ENCODE measurements at places on chromosomes 4 and X.
A peak's percentile ranks its signal among the peaks of the same experiment; 100 is the strongest.

DNA sequence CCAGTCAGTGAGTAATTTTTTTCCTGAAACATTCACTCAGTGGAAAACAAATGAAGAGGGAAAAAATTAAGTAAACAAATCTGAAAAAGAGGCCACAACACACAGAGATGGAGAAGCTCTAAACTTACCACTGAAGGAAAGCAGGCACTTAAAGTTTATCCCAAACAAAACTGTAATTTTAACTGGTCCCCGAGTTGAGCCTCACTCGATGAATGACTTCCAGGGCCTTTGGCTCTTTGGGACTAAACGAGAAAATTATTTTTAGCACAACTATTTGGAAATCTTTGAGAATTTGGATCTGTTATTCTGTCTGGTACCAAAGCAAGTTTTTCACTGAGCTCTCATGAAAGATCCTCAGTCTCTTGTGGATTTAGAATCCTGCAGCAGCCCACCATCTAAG is at the start of gene C1QTNF7:
TSS of gene C1QTNF7 (plus strand) at position 333 of the 400 bp plus-strand sequence. CDS start 7,711 bp downstream, outside the sequence.
- DNase-seq = no peak

- peak; percentile 61 for DNase-seq
Measured at GRCh38 chr4:125314676-125315575, at the start of gene FAT4. Gene FAT4, plus strand, starts transcription at chr4:125314955. Its CDS starts 1,457 bp downstream, at chr4:125316412.

GRCh38 chr4:25367004-25367621 is 9.9 kb upstream of the ANAPC4 start:
- no peak for DNase-seq

GRCh38 chrX:154032160-154032559 is 12.5 kb upstream of the IRAK1 start:
- no peak for DNase-seq

GRCh38 chr4:78308517-78308916 is 243.1 kb upstream of the ANXA3 start:
- no peak for DNase-seq

DNA sequence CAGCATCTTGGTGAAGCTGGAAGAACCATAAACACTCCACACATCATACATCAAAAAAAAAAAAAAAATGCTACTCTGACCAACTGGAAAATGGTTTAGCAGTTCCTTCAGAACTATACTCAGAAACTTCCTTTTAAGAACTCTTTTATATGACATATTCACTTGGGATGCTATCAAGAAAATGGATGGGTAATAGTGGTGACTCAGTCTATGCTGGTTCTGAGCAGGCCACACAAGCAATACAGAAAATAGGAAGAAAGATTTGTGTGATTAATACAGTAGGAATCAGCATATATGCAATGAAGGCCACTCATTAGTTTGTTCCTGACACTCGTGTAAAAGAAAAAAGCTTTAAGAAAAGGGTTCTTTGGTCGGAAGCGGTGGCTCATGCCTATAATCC is 123.5 kb upstream of the FAT4 start:
- no peak for DNase-seq

DNA sequence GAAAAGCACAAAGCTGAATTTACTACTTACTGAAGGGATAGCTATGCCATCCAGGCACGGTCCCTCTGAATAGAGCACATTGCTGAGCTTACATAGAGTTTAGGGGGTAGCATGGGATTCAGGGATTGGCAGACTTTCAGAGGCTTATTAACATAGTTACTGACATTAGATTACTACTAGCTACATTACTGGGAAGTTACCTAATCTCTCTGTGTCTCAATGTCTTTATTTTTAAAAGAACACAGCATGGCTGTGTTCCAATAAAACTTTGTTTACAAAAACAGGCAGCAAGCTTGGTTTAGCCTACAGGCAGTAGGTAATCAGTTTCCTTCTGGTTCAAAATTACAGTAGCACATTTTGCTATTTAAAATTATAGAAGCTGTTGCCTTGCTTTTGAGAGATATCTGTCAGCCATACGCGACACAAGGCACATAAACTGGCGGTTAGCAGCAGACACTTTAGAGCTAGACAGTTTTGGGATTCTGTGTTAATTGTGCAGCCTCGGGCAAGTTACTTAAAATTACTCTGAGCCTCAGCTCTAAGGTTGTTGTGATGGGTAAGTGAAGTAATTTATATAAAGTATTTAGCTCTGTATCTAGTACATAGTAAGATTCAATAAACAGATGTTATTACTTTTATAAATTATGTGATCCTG is 6.9 kb downstream of the KLHL8 start:
- DNase-seq = no peak

DNA sequence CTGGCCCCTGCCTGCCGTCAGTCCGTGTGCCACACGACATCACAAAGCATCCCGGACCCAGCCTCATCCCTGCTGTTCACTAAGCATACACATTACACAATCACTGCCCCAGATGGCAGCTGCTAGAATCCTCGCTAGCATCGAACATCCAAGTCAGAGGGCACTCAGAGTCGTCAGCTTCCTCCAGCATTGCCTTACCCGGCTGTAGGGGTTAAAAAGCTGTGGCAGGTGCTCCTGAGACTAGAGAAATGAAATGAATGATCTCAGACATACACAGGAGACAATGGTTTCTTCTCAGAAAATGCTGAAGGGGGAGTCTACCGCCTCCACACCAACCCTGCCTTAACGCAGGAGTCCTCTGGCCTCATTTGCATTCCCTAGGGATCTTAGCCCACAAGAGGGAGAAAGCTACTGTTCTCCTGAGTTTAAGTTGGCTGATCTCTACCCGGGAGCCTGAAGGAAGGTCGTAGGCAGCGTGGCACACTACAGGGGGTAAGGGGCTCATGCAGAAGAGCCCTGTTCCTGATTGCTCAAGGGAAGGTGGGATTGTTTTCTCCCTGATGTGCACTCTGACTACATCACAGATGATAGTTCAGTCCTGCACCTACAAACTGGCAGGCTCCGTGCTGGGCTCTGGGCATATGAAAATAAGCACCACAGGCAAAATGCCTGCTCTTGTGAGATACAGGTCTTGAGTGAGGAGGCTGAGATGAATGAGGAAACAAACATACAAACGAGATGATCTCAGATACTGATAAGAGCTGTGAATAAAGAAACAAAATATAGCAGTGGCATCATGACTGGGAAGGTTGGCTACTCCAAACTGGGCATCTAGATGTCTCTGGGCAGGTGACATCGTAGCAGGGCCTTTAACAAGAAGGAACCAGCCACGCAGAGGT is 2.6 kb upstream of the KIAA0232 start:
- DNase-seq = no peak
